ENCODE measurements at places on chromosomes 13 and 19. TPM values are rescaled to one million over a fixed set of nuclear protein-coding genes. Genes with fewer than 3 reads are reported as not detected.

GRCh38 chr19:32337084-32337808 is 8.2 kb upstream of the ZNF507 start:
- no peak for DNase-seq

DNA sequence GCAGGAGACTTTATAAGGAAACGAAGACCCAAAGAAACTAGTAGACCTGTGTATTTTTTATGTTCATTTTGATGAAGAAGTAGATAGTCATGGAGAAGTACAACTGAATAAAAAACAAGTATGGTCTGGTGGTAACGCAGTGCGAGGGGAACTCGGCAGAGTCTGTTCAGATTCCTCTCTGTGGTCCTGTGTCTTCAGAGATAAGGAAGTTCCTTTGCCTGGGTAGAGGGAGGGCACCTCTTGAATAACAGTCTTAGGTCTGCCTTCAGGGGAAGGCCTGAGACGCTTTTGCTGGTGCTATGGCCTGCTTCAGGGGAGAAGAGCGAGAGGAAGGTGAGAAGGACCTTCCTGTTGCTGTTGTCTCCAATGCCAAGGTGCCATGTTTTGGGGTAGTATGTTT is 25.9 kb upstream of the SLC46A3 start:
- DNase-seq: no peak

TMEM38A gene
- 11.3 TPM for total RNA-seq

UBE2L5 gene
- total RNA-seq: 0.64 TPM

CGB8 gene
- not detected for total RNA-seq

Measured in cerebellum (tissue), 4 donors.